ENCODE measurements at places on chromosomes 12 and 14.

DNA sequence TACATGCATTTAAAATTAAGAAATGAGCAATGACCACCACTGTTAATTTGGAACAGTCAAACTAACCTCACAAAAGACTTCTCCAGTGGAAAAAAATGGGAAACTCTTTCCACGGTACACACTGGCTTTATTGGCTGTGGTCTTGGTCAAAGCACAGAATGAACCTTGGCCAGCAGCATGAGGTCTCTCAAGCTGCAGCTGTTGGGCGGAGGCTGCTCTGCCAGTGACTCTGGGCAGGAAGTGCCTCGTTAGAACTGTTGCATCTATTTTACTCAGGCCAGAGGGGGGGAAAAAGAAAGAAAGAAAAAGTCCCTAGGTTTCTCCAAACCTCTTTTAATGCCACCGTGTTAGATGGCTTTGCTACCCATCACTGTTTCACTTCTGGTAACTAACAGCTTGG is 279.8 kb upstream of the DIO2 start:
- DNase-seq = no peak

DNA sequence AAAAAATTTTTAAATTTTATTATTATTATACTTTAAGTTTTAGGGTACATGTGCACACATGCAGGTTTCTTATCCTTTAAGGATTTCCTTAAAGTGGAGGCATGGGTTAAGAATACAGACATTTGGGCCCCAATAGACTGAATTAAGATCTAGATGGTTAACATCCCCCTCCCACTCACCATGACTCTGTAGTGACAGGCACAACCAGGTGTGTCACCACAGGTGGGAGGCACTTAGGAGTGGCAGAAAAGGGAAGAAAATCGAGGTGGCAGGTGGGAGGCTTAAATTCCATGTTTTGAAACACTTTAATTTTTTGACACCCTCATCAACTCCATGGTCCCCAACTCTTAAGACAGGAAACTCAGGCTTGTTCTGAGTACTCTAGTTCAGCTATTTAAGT is 37.6 kb upstream of the GRIP1 start:
- DNase-seq = no peak

DNA sequence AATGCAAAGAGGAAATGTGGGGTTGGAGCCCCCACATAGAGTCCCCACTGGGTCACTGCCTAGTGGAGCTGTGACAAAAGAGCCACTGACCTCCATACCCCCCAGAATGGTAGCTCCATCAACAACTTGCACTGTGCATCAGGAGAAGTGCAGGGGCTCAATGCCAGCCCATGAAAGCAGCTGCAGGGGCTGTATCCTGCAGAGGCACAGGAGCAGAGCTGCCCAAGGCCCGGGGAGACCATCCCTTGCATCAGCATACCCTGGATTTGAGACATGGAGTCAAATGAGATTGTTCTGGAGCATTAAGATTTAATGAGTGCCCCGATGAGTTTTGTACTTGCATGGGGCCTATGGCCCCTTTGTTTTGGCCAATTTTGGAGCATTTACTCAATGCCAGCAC is 1023.6 kb downstream of the VRK1 start:
- no peak for DNase-seq

- no peak for DNase-seq
Measured at GRCh38 chr14:26448181-26448855, 149.5 kb downstream of the NOVA1 start.

- no peak for DNase-seq
Measured at GRCh38 chr12:121318121-121318520, 21.6 kb upstream of the CAMKK2 start.

DNA sequence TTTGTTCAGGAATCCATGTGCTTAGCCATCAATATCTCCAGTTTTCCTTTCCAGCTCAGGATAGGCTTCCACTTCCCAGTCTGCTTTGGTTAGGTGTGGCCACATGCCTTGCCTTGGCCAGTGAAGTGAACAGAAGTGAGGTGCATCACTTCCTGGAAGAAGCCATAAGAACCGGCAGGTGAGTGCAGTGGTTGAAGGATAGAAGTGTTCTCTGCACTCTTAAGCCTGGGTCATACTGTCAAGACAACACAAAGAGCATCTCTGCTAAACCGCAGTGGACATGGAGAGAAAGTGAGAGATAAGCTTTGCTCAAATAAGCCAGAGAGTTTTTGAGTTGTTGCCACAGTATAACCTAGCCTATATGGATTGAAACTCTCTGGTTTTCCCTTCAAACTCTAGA is 11.4 kb downstream of the GNG2 start:
- no peak for DNase-seq
